ENCODE measurements at places on chromosomes 7 and 10.

DNA sequence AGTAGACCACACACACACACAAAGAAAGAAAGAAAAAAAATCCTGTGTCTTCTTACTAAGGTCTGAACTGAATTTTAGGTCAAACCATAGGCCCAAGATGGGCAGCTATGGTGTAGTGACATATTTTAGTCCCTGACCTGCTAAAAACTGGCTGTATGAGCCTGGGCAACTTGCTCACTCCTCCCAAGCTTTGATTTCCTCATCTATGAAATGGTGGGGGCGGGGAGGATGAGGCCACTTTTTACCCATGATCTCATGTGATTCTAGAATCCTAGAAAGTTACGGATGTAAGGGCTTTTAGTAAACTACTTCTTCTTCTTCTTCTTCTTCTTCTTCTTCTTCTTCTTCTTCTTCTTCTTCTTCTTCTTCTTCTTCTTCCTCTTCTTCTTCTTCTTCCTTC is 6.1 kb upstream of the CCL24 start:
- no peak for DNase-seq

GRCh38 chr7:1920266-1920681 is 250.2 kb downstream of the ELFN1 start:
- no peak for DNase-seq

DNA sequence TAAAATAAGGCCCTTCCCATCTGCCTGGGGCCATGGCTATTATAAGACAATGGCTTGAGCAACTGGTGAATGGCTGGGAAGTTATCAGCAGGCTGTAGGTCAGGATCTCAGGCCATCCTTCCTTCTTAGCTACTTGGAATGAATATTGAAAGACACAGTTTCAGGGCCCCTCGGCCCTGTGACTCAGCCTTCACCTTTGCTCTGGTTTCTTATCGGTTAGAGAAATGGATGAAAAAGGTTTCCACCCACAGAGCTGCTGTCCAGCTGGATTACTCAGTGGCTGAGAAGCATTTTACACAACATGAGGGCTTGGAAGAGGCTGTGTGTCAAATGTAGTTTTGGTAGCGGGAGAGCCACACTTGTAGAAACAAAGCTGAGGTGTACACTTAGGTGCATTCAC is 9.4 kb downstream of the ACSL5 start:
- no peak for DNase-seq

DNA sequence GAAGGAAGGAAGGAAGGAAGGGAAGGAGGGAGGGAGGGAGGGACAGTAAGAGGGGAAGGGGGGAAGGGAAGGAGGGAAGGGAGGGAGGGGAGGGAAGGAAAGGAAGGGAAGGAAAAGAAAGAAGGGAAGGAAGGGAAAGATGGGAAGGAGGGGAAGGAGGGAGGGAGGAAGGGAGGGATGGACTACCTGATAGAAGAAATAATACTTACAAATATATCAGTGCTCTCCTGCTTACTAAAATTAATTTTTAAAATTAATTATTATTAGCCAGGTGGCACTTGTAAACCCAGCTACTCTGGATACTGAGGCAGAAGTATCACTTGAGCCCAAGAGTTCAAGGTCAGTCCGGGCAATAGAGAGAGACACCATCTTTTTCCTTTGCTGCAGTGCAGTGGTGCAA is 18.5 kb downstream of the ZC3HC1 start:
- DNase-seq: no peak

- DNase-seq: no peak
Observed at GRCh38 chr10:21281765-21282484, 243.6 kb downstream of the SKIDA1 start.

DNA sequence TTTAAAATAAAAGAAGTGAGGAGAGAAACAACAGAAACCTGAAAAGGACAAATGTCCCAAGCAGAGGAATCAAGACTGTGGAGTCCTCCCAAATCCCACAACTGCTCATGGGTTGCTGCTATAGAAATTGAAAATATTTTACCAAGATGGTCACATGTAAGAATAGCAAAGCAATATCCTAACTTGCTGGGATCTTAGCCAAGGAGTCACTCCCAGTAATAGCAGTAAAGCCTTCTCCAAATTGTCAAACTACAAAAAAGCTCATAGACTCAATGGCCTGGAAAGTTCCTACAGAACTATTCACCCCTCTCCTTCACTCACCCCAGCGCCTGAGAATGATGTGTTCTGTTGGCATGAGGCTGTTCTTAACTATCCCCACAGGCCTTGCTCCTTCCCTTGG is 186.5 kb downstream of the ELMO1 start:
- DNase-seq: no peak

- DNase-seq: no peak
Observed at GRCh38 chr7:127886248-127886647, 145.0 kb downstream of the LRRC4 start.

DNA sequence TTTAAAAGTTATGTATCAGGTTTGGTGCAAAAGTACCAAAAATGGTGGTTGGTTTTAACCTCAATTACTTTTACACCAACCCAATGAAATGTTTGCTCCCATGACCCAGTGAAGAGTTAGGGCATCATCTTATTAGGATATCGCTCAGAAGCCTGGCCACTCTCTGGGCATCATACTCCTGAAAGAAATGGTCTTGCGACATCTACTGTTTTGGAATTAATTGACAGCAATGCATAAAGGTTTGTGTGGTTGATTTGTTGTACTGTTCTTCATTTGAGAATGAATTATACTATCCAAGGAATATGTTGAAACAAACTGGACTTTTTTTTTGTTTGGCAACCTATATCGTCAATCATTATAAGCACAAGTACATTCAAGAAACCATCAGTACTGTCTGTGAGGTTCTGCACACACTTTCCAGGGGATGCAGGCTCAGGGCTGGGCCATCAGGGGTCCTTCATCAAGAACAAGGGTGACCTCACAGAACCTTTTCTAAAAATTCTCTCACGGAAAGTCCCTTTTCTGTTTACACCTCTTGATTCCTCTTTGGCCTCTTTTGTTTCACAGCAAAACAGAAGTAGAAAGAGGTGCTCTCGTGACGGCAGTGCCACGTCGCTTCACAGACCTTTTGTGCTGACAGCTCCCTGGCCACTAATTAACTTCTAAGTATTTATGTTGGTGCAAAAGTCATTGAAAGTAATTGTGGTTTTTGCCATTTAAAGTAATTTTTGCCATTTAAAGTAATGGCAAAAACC is 117.2 kb upstream of the KLF6 start:
- no peak for DNase-seq

GRCh38 chr10:69558559-69558958 is 14.7 kb downstream of the NEUROG3 start:
- no peak for DNase-seq

DNA sequence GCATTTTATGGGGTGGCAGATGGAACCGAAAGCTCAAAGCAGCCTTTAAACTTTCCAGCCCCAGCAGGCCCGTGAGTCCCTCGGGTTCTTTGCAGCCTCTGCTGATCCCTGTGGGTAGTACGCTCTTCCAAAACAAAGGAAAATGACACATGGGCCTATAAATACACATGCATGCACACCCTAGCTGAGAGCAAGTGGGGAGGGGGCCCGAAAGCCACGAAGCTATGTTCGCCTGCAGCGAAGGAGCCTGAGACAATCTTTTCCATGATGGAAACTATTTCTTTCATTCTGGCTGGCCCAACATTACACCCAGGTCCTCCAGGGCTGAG is 32.2 kb downstream of the CALML5 start:
- DNase-seq: no peak
